ENCODE measurements at places on chromosomes 2 and 18. TPM values are rescaled to one million over a fixed set of nuclear protein-coding genes. Genes with fewer than 3 reads are reported as not detected.

- peak; percentile 13 for DNase-seq
Measured at GRCh38 chr2:222912117-222912516, 51.3 kb downstream of the ACSL3 start.

DNA sequence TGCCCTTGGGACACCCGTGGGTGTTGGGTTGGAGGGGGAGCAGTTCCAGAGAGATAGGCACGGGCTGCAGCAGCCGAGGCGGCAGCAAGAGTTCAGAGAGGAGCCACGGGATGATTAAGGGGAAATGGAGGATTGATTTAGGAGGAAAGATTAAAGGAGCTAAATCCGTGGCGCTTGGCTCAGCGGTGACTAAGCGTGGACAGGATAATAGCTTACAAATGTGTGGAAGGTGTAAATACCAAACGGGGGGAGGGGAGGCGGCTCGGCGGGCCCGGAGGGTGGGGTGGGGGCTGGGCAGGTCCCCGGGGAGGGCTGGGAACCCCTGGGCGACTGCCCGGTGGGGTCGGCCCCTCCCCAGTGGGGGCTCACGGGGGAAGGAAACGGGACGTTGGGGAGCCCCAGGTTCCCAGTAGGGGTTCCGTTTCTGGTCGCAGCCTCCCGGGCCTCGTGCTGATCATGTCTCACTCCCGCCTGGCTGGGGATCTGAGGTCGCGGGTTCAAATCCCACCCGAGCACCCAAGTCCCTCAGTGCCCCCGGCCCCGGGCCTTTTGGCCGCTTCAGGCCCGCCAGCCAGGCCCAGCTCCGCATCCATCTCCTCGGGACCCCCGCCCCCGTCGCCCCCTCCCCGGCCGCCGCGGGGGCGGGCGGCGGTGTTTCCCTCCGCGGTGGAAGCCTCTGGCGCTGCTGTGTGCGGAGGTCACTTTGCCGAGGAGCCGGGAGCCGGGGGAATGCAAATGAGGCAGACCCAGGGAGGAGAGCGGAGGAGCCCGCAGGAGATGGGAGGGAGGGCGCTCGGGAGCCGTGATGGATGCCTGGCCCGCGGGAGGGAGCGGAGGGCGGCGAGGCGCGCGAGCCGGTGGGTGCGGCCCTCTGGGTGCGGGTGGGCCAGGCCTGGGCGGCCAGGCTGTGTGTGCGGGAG lies 8.1 kb downstream of the ASIC4 start:
- DNase-seq: no peak

DNA sequence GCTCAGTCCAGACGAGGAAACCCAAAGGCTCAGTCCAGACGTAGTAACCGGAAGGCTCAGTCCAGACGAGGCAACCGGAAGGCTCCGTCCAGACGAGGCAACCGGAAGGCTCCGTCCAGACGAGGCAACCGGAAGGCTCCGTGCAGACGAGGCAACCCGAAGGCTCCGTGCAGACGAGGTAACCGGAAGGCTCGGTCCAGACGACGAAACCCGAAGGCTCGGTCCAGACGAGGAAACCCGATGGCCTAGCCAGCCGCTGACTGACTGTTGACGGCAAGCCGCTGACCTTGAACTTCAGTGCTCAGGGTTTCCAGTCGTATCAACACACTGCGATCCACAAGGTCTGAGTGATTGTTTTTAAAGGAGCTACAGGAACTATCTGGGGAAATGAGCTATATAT lies 150.7 kb upstream of the TPO start:
- no peak for DNase-seq

ALPI gene
- total RNA-seq: not detected

NGEF gene
- 2.0 TPM for total RNA-seq

AMMECR1L gene
- total RNA-seq: 12.8 TPM

All from activated CD4-positive, alpha-beta T cell treated with anti-CD3 and anti-CD28 coated beads for 36 hours (primary cell).